ENCODE measurements at places on chromosomes 2 and 18.

- DNase-seq = no peak
Observed at GRCh38 chr2:192379736-192380135, 185.0 kb upstream of the TMEFF2 start.

DNA sequence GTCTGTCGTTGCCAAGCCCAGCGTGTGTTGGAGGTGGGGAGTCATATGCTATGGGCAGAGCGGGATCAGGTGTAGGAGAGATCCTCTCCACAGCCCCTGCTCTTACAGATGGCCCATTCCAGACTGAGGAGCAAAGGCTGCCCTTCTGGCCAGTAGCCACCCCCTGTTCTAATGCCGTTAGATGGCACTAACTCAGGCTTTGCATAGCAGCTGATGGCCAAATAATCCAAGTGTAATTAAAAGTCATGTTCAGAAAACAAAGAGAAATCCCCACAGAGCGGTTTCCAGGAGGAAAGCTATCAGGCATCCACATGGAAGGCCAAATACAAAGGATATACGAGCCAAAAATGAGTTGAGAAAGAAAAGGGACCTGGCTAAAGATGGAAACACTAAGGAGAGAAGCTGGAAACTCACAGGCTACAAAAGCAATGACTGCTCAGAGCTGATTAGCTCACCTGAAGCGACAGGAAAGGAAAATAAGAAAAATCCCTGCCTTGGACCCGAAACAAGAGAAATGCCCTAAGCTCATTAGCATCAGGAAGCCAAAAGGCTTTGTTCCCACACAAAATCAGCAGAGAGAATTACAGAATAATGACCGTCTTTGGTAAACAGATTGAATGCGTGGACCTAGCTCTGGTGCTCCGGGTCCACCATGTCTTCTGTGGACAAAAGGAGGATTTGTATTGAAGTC is 1002.4 kb upstream of the KLHL29 start:
- no peak for DNase-seq

- no peak for DNase-seq
Observed at GRCh38 chr18:35186291-35187034, 54.4 kb upstream of the ZNF397 start.

- DNase-seq = no peak
Observed at GRCh38 chr2:62203459-62203858, 7.5 kb downstream of the B3GNT2 start.

GRCh38 chr2:207473049-207473930 is 56.5 kb upstream of the CREB1 start:
- DNase-seq = no peak

- DNase-seq = no peak
Observed at GRCh38 chr2:118618279-118618678, 229.2 kb downstream of the EN1 start.

DNA sequence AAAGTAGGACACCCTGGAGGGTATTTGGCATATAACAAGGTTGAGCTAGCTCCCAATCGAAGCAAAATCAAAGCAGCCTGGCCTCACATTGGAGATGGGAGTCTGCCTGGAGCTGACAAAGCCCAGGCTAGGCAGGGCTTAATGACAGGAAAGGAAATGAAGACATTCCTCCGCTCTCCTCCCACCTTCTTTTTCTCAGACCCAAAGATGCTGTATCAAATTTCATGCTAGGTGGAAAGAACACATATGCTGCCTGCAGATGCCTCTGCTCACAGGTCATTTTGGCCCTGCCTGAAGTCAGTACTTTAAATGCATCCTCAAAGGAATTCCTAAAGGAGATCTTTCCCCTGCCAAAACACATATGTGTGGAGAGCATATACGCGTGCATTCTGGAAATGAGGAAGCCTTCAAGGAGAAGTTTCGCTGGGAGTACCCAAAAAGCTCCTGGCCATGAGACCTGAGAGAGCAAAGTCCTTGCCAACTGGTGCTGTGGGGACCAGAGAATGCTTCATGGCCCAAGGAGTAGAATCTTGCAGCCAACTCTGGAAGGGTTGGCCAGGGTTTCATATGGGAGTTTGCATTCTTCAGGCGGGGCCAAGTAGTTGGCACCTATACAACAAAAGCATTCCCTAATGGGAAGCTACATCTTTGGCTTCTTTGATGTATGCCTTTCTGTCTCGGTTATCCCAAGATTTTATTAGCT is 88.0 kb downstream of the AQP4 start:
- no peak for DNase-seq

GRCh38 chr2:128228894-128229293 is 89.8 kb downstream of the HS6ST1 start:
- DNase-seq = no peak

DNA sequence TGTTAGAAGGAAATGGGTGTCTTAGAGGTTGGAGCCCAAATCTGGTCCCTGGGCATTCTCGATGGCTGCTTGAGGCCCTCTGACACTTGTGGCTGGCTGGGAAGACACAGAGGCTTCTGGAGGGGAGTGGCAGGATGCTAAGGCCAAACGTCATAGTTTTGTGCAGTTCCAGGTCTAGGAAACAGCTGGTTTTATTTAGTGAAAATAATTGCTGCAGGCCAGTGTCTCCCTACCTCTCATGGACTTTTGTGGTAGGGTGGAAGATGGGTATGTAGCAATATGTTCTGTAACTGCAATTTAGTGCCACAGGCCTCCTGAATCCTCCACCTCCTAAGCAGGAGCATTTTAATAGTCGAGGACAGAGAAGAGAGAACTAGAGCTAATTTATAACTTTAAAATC is 32.2 kb upstream of the SPRED2 start:
- DNase-seq = no peak

DNA sequence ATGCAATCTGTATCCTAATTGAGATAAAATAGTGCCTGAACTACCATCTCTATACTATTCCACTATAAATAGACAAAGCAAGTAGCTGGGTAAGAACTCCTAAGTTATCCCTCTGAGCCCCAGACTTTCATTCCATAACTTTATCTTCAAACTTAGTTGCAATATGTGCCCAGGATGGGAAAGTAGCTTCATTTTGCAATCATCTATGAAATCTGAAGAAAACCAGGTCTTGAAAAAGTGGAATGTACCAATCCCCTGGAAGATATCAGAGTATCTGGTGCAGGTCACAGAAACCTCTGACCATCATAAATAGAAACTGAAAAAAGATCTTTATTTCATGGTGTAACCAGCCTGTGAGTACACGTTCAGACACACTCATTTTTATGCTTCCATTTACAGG is 78.1 kb upstream of the TMEM178A start:
- DNase-seq = no peak

GRCh38 chr2:216554755-216555154 is 56.1 kb downstream of the RPL37A start:
- DNase-seq = no peak

DNA sequence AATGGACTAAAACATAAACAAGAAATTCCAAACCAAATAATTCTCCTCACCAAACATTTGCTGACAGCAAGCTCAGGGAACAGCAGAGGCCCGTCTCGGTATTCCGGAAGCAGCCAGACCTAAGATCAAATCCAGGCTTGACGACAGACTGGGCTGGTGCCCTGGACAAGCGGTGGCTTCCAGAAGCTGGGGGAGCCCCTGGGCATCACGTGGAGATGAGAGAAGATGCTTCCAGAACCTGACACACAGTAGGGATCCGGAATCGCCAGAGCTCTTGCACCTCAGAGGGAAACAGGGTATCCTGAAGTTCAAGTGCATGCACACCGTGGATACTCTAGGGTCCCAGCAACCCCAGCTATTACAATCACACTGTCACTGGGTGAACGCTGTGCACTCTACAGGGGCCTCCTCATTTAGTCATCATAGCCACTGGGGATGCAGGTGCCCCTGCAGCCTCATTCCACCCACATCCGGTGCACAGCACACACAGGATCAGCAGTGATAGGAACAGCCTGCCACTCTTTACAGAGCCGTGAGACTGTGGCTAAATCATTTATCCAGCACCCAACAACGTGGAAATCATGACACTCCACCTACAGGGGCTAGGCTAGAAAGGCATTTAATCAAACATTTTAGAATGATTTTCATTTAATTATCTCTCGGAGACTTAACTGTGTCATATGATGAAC is 102.6 kb downstream of the HDAC4 start:
- DNase-seq = no peak

GRCh38 chr2:38239452-38239851 is 137.6 kb downstream of the ATL2 start:
- DNase-seq = no peak

GRCh38 chr2:232815569-232815968 is 39.2 kb upstream of the KCNJ13 start:
- DNase-seq = no peak

DNA sequence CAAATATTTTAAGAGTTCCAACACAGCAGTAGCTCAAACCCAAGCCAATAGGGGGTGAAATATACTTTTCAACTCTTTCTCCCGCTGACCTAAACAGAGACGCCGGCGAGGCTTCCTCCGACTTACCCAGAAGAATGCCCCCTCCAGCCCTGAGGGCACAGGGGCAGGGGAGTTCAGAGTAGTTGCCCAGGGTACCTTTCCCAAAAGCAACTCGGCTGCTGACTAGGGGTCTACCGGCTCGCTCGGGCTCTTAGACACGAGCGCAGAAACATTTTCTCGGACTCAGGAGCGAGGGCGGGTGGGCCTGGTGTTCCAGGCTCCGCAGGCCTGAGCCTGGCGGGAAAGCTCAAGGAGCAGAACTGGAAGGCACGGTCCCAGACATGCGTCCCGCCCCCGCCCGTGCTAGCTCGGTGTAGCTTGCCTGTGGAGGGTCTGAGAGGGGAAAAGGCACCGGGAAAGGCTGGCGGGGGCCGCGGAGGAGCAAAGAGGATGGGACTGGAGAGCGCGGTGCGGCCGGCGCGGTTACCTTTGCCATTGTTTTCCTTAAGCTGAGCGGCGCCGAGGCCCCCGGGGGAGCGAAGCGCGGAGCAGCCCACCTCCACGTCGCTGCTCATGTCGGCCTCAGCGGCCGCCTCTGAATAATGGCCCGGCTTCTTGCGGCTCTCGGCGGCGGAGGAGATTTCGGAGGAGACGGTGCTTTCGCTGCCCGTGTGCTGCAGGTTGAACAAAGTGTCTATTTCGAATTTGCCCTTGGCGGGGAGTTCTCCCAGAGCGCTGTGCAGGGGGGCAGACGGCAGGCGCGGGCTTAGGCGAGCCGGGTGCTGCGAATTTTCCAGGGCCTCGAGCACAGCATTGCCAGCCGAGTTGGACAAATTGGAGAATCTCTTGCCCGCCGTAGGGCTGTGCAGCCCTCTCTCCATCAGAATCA is 674 bp downstream of the EVX2 start:
- no peak for DNase-seq

- no peak for DNase-seq
Observed at GRCh38 chr2:86315084-86315483, 22.3 kb downstream of the REEP1 start.

GRCh38 chr18:75173738-75174137 is 35.2 kb downstream of the PTGR3 start:
- no peak for DNase-seq

Measured in ascending aorta (tissue), 2 donors.